ENCODE measurements at places on chromosomes 3 and 15.
A peak's percentile ranks its signal among the peaks of the same experiment; 100 is the strongest.

DNA sequence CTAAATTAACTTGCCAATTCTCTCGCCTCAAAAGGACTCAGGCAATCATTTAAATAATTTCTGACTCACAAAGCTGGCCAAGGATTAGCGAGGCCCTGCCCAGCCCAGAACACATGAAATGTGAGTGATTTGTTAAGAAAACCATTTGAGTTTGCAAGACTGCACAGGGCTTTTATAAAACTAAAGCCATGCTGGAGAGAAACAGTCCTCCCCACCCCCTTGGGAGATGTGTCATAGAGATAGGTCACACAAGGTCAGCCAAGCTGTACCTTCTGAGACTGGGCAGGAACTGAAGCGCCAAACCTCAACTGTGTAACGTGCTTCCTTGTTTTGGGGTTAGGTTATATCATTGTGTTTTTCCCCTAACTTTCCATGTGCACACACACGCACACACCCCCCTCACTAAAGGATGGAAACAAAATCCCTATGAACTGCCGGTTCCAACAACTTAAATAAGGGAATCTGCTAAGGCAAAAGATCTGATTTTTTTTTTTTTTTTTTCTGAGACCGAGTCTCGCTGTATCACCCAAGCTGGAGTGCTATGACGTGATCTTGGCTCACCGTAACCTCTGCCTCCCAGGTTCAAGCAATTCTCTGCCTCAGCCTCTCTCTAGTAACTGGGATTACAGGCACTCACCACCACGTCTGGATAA, 8.1 kb downstream of the SPATA12 start:
- no peak for DNase-seq

DNA sequence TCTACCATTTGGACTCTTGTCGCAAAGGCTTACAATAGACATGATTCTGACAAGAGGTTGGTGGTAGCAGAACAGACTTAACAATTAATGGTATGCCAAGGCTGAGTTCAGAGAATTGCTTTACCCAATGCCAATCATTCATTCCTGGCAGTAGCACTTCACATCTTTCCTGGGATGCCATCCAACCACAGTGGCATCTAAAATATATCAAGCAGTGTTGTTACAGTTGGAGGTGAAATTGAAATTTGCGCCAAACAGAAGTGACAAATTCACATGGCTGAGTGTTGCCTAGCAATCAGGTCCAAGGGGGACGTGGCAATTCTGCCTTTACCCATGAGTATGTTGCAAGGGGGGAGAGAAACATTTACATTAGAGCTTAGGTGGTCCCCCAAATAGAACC, 21.0 kb upstream of the DPH6 start:
- no peak for DNase-seq

- no peak for DNase-seq
Measured at GRCh38 chr15:81930582-81931369, 115.0 kb downstream of the MEX3B start.

DNA sequence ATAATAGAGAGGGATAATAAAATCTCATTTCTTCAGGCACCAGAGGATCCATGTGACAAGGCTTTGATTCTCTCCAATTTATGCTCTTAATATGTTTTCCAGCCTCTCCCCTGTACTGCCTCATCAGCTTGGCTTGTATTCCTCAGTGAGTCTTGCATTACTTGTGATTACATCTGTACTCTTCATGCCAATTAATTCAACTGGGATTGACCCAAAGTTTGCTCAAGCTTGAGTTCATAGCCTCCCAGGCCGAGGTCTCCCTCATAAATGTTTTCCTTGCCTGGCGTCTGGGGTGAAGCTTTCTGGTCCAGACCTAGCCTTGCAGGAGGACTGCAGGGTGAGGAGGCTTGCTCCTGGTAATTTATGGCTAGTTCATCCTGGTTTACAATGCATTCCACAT, 146.9 kb downstream of the CHST2 start:
- no peak for DNase-seq

DNA sequence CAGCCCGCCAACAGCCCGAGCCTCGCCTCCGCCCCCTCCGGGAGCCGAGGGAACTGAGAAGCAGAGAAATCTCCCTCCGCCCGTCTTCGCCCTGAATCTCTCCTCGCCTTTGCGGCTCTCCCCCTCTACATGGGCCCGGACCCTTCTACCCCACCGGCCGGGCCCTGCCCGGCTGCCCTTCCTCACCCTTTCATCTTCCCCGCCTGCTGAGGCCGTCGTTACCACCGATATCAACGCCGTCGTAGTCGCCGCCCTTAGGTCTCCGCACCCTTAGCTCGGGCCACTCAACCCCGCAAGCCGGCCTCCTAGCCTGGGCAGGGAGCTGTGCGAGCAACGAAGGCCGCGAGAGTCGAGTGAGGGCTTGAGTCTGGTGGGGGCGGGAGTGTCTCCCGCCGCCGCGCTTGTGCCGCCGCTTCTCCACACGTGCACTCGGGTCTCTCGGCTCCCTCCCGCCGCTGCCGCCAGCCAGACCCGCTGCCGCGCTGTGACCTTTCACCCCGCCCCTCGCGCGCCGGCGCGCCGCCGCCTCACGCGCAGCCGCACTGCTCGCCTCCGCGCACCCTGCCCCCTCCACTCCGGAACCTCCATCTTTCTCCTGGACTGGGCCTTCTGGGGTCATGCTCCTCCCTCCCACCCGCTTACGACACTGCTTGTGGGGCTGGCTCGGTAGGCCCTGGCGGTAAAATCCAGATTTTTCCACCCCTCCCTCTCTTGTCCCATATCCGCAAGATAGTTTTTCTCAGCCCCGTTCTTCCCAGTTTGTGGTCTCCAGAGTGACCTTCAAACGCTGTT, at the start of gene NAA50:
Gene NAA50 (minus strand): TSS at position 494 of the 792 bp plus-strand sequence. CDS start 300 bp downstream, at position 194.
- peak; percentile 77 for DNase-seq

- DNase-seq: no peak
Measured at GRCh38 chr3:172654470-172654869, 56.4 kb downstream of the NCEH1 start.

- peak; percentile 57 for DNase-seq
Measured at GRCh38 chr3:125055913-125056745, at the start of gene HEG1. TSS of gene HEG1 (minus strand) at chr3:125055997. CDS start at chr3:125055890, 107 bp downstream.

- no peak for DNase-seq
Measured at GRCh38 chr3:179929091-179929529, 107.6 kb downstream of the PEX5L start.

DNA sequence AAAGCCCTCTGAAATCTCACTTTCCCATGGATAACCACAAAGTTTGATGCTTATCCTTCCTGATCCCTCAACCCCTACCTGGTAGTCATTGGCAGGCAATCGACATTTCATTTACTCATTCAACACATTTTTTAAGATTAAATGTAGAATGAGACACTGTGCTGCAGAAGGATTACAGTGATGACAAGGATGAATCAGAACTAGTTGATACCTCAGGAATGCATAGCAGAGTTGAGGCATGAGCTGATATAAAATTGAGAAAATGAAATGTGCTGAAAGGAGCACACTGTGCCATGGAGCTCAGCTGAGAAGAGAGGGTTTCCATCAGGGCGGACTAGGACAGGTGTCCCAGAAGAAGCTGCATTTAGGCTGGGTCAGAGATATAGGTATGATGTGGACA, 48.9 kb upstream of the ACTL6A start:
- DNase-seq: no peak

DNA sequence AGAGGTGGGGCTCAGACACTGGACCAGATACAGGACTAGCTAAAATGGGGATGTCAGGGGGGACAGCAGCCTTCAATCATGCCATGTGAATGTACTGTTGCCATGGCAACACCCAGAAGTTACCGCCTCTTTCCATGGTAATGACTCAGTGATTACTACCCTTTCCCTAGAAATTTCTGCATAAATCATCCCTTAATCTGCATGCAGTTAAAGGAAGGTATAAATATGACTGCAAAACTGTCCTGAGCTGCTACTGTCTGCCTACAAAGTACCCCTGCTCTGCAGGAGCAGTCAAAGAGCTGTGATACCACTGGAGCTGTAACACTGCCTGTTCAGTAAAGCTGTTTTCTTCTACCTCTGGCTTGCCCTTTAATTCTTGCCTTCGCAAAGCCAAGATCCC, 168.2 kb downstream of the PEAK1 start:
- DNase-seq: no peak

- no peak for DNase-seq
Measured at GRCh38 chr15:91380114-91380513, 280.1 kb downstream of the SV2B start.

- DNase-seq: no peak
Measured at GRCh38 chr3:140586311-140586710, 91.6 kb upstream of the TRIM42 start.

- DNase-seq: no peak
Measured at GRCh38 chr3:15521573-15521965, at the start of gene COLQ. TSS of gene COLQ (minus strand) at chr3:15521706. CDS start at chr3:15521625, 81 bp downstream.

DNA sequence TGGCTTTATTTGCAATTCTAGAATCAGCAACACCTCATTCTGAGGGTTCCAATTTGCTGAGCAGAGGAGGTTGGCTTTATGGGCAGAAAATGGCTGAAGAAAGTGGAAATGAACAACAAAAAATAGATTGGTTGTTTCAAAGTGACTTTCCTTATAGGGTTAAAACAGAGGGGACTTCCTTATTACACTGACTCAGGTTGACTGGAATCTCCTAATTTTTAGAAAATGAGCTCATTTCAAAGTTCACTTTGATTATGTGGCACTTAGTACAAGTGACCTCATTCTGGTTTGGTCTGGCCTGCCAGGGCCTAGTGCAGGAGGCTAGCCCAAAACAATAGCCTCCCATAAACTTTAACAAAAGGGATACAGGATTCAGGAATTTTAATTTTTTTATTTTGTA, 41.4 kb downstream of the NFKBIZ start:
- DNase-seq: no peak

- no peak for DNase-seq
Measured at GRCh38 chr15:38190501-38190900, 62.1 kb upstream of the SPRED1 start.

DNA sequence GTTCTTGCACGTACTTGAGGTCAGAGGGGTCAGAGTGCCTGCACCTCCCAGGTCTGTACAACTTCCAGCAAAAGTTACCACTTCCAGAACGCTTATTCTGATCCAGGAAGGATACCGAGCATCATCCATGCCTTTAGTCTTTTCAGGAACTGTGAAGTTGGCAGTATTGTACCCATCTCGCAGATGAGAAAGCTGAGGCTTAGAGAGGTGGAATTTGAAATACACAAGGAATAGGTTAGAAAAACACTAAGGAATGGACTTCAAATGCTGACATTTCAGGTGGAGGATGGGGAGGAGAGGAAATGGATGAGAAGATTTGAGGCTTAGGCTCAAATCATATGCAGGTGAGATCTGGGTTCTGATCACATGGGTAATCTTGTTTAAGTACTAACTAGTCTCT, 11.2 kb downstream of the ESYT3 start:
- DNase-seq: no peak

DNA sequence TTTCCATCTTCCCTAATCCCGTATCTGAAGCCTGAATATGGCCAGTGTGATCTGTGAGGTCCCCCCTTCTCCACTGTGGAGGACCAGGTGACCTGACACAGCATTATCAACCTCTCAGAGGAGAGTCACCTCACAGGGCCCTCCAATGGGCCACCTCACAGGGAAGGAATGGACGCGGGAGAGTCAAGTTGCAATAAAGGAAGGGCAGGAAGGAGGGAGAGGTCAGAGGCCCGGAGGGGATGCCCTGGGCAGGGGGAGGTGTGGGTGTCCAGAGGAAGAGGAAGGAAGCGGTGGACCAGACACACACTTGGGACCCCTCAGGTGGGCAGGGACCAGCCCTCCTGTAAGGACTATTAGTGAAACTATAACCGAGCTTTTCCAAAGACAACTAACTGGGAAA, 14.6 kb upstream of the LRRC15 start:
- DNase-seq: no peak

DNA sequence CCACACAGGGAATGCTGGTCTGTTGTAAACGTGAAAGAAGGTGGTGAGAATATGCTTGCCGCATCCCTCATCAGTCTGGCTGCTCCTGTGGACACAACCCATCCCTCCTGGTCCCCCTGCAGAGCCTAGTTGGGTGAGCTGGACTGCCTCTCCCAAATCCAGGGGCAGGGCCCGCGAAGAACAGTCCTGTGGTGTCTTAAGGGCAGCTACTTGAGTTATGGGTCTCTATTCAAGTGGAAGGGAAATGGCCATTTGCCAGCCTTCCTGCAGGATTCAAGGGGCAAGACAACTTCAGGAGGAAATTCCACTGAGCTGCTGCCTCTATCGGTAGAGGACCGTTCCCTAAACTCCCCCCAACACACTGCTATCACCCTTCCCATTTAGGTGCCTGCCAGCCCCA, 98.9 kb downstream of the IQSEC1 start:
- no peak for DNase-seq

GRCh38 chr3:162678941-162679340, 1182.3 kb downstream of the OTOL1 start:
- no peak for DNase-seq

GRCh38 chr15:63522225-63522578, 17.8 kb downstream of the USP3 start:
- no peak for DNase-seq

DNA sequence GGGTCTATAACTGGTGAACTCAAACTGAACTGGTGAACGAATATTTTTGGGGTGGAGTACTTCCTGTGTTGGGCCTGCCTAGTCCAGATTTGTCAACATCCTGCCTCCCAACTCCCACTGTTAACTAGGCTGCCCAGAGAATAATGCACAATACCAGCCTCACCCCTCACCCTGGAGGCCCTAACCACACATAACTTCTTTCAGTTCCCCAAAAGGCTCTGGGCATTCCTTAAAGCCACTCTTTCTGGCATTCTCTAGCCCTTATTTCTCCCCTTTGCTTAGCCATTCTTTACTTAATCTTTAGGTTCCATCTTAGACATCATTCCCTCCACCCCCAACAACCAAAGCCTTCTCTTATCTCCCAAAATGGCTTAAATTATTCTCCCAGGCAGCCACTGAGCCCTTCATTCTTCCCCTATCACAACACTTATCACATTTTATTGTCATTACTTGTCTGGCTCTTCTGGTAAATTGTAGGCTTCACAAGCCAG, 9.1 kb upstream of the SEC11A start:
- no peak for DNase-seq

GRCh38 chr3:41521010-41521655, 321.8 kb downstream of the CTNNB1 start:
- DNase-seq: no peak

GRCh38 chr15:48313216-48313615, 18.0 kb upstream of the DUT start:
- DNase-seq: no peak

DNA sequence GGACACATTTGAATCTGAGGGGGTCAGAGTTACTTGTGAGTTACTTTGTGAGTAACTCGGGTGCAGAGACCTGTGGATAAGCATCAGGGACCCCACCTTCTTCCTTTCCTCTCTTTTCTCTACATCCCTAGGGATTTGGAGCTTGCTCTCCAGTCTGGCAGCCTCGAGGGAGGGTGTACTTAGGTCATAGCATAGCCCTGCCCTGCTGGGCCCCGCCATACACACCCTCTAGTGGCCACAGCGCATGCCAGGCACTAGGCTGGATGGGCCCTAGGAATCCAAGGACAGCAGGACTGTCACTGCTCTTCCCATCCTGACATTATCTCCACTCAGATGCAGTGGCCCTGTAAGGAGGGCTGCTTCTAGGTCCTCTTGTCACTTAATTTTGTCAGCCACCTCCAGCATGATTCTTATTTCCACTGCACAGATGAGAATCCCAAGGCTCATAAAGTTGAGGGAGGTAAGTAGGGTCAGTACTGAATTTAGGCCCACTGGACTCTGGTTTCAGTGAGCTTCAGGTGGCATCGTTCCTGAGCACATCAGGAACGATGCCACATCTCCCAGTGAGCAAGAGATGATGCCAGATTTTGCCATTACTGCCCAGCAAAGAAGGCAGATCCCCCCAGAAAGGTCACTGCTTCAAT, 3.6 kb upstream of the SMAD6 start:
- DNase-seq: no peak

GRCh38 chr3:141539431-141540187, 52.8 kb downstream of the RASA2 start:
- DNase-seq: no peak

GRCh38 chr3:27696906-27697305, 25.2 kb downstream of the EOMES start:
- DNase-seq: no peak

All from activated CD4-positive, CD25-positive, alpha-beta regulatory T cell (primary cell).